NCI-H187 treated with DMSO at 0.1 percent for 48 hours (cell line): ENCODE measurements at places on chromosomes 4 and X.

- DNase-seq: no peak
These were observed 615 bp downstream of the NEXMIF start for GRCh38 chrX:74924449-74925224.

- DNase-seq: no peak
These were observed 8.0 kb downstream of the OFD1 start for GRCh38 chrX:13742397-13743176.

- DNase-seq: no peak
These were observed 14.7 kb downstream of the S100G start for GRCh38 chrX:16664626-16665025.

- no peak for DNase-seq
These were observed 91.5 kb downstream of the HTR2C start for GRCh38 chrX:114675365-114675764.
